ENCODE measurements at places on chromosomes 3 and 15. TPM values are rescaled to one million over a fixed set of nuclear protein-coding genes. Genes with fewer than 3 reads are reported as not detected.

DUOX1 gene
- 1.0 TPM for total RNA-seq

CPLX3 gene
- 2.8 TPM for total RNA-seq

LCTL gene
- total RNA-seq, result not detected

B3GALNT1 gene
- 51.8 TPM for total RNA-seq

FOXL2NB gene
- not detected for total RNA-seq

LRRIQ4 gene
- total RNA-seq, result not detected
